ENCODE measurements at places on chromosomes 6 and 20.

DNA sequence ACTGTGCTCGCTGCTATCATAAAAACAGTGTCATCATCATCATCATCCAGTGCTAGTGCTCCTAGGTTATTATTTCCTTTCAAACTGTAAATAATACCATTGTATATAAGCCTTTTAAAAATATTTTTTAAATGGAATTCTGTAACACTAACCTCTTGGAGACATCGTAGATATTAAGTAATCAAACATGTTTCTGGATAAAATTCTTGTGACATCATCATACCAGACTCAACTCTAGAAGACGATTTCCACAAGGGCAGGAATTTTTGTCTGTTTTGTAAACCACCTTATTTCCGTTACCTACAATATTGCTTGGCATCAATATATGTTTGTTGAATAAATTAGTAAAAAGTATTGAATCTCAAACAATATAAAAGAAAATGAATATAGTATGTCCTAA lies 40.4 kb downstream of the EPB41L2 start:
- DNase-seq: no peak

DNA sequence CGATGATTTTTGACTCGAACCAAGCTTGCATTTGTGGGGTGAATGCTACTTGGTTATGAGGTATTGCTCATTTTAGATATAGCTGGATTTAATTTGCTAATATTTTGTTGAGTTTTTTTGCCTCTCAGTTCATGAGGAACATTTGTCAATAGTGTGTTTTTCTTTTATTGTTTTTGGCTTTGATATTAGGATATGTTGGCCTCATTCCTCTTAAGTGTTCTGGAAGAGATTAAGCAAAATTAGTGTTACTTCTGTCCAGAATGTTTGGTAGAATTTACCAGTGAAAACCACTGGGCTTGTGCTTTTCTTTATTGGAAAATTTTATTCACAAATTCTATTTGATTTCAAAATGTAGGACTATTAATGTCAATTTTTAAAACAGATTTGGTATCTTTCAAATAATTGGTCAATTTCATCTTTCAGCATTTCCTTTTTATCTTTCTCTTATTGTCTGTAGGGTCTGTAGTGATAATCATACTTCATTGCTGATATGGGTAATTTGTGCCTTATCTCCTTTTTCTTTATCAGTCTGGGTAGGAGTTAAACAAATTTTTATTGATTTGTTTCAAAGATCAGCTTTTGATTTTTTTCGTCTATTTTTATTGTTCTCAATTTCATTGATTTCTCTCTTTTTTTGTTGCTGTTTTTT lies 14.1 kb downstream of the AIG1 start:
- no peak for DNase-seq

- DNase-seq: no peak
These were observed 201.5 kb upstream of the ZNF217 start for GRCh38 chr20:53795170-53795569.

DNA sequence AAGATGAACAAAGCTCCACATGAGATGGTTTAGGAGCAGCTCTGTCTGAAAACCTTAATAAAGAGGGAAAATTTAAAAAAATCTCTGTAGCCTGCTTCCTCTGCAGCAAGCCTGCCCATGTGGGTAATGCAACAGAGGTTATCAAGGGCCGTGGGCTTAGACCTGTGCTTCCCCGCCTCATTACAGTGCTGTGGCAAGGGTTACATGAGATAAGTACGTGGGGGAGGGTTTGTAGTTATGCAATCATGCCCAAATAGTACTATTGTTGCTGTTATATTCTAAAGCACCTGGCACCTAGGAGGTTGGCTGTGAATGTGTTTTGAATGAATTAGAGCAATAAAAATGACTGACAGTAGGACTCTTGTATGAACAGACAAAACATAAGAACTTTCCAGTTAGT lies 68.3 kb downstream of the PKHD1 start:
- no peak for DNase-seq

GRCh38 chr6:53679446-53679933 lies 13.9 kb upstream of the KLHL31 start:
- no peak for DNase-seq

DNA sequence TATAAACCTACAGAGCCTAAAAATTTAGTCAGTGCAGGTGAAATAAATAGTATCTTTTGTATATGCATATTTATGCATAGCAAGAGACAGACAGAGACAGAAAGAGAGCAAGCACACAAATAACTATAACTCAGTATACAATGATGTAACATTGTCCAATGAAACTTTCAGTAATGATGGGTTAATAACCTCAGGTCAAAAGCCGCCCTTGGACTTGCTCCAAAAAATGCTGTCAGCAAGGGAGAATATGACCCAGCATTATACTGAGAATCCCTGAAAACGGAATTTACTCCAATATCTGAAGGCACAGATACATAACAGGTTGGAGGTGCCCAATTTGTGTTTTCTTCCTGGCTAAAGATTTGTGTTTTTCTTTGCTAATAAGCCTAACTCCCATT lies 590.6 kb upstream of the NOX3 start:
- no peak for DNase-seq

GRCh38 chr6:161130967-161131766 lies 139.6 kb downstream of the MAP3K4 start:
- DNase-seq: no peak

DNA sequence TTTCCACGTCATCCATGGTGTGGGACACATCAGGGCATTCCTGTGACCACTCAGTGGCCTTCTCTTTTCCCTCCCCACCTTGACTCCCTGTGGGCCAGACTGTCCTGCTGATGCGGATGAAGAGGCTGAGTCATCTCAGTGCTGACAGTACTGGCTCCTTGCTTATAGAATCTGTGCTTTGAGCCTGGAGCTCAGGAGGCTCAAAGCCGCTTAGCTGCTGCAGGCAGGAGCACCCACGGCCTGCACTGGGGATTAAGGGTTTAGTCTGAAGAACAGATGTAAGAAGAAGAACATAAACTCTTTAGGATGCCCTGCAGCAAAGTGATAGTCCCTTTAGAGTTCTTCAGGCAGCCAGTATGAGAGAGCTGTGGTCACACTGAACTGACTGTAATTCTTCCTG lies 642.0 kb upstream of the CHD6 start:
- DNase-seq: no peak

DNA sequence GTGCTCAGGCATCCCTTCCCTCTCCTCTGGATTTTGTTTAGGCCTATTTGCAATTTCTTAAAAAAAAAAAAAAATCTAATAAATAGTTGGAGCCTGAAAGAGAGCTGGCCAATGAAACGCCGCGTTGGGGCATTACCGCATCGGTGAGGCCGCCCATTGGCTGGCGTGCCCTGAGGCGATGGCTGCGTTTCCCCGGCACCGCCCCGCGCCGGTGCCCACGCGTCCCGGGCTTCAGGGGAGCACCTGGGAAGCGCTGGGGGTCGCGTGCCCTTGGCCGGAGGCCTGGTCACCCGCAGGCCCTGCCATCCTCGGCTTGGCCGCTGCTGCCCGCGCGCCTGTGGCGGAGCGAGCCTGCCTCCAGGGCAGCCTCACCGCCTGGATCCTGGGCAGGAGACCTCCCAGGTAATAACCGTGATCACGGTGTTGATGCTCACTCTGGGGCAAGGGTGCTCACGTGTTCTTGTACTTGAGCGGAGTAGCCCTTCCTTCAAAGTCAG lies 155.4 kb downstream of the NRN1 start:
- DNase-seq: peak; percentile 39

DNA sequence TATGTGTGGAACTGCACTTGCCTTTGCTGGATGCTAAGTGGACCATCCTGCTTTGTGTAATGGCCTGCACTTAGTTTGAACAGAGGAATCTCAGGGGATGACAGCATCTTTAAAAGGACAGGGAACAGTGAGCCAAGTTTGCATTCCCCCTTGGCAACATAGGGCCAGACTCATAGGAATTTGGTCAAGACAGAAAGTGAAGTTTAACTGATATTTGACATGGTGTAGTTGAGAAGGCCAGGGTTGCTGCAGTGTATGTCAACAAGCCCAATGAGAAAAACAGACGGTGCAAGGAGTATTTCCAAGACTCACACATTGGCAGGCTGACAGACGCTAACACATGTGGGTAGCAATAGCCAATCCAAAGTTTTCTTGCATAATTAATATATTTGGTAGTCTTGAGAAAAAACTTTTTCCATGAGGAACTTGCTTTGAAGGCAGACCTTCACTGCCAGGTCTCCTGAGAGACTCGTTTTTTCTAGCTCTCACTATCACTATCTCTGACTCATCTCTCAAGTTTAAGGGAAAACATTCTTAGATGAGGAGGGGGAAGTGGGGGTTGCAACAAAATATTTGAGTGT lies 213.8 kb downstream of the IBTK start:
- no peak for DNase-seq

- no peak for DNase-seq
These were observed 91.7 kb upstream of the PDE7B start for GRCh38 chr6:135759831-135760230.

GRCh38 chr6:38020593-38020992 lies 201.1 kb downstream of the ZFAND3 start:
- no peak for DNase-seq

DNA sequence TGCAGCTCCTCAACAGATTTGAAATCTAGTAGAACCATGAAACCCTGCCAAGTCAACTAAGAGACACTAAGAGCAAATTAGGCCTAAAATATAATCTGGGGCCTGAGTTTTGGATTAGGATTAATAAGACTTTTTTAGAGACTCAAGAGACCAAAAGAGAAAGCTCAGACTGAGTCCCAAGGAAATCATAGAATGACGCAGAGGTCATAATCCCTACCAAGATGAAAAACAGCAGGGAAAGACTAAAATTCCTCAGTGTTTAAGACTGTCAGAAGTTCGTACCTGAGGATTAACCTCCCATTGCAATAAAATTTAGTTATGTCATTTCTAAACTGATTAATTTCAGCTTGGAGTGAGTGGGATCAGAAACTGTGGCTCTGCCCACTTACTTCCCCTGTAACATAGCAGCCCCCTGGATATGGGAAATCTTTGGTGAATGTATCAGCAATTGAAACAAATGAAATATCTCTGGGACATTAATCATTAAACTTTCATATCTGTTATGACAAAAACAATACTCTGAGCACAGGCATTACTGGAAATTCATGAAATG lies 200.3 kb downstream of the EDN1 start:
- DNase-seq: no peak

DNA sequence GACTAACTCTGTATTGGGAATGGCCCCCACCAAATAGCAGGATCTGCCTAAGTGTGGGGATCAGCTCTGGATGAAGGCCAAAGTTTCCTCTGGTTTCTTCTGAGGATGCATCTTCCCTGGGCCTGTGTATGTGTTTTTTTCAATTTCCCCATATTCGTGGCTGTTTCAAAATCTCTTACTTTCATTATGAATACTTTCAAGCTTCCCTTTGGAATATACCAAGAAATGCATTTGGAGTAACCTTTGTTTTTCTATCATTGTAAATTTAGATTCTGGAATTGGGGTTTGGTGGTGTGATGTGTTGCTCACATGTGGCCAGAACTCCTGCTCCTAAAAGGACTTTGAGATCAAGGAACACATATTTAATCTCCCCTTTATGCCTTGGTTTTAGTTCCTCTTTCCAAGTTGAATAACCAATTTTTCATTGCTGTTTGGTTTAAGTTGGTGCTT lies 8.4 kb downstream of the ENTPD6 start:
- DNase-seq: no peak

DNA sequence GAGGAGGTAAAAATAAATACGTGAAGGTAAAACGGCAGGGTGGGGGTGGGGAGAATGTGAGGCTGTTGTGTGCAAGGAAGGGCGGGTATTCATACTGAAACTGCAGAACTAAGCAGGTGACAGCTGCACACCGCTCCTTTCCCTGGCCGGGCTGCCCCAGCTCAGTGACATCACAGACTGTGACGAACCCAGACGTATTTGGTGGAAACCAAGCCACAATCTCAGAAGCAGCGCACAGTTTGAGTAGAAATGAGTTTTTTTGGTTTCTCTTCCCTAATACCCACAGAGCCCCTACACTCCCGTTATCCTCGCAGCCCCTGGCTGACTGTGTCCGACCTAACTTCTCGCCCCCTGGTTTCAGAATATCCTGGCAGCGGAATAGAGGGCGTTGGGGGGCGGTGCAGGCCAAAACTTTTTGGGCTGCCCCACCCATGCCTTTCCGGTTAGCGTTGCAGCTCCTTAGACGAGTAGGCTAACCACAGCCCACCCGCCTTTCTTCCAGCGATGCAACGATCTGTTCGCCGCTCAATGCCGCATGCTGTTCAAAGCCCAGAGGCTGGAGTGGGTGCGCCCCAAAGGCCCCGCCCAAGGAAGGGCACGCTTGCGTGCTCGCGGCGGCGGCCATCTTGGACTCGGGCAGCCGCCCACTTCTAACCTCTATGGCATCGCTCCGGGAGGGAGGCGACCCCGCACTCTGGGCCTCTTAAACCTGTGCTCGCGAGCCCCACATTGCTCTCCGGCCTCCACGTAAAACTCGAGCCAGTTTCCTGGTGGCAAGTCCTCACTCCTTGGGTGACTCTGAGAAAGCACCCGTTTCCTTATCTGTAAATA lies 9.1 kb downstream of the BAK1 start:
- peak; percentile 80 for DNase-seq

DNA sequence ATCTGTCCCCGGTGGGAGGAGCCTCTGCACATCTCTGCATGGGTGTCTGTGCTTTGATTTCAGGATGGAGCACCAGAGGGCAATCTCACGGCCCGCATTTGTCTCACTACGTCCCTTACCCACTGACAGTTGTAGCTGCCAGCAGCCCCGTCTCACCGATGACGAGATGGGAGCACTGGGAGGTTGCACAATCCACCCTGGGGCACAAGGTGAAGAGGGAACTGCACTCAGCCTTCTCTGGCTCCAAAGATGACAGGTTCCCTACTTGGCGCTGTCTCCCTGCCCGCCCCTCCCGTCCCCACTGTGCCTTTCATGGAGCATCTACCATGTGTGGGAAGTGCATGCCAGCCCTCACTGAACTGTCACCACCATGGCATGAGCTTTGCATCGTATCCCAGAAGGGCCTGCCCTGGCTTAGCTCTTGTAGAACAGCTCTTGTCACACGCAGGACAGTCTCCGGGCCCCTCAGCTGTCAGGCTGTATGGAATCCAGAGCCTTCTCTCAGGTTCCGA lies 99.9 kb upstream of the PMEPA1 start:
- DNase-seq: no peak

DNA sequence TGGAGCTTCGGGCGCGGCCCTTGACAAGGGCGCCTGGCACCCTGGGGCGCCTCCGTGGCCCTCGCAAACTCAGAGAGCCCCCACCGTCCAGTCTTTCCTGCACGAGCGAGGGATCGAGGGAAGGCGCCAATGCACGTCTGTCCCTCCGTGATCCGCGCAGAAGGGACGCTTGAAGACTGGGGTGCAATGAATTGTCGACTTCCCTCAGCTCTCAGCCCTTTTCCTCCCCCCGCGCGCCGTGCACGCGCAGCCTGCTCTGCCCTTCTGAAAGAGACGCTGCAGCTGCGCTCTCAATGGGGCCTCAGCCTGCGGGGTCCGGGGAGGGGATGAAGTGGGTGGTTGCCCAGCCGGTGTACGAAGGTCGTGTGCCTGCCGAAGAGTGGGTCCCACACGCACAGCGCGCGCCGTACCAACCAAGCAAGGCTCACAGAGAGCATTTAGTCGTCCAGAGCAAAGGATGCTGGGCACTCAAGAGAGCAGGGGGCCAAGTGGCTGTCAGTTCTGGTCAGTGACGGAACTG lies 5.5 kb upstream of the SOX4 start:
- no peak for DNase-seq

- DNase-seq: no peak
These were observed 43.0 kb upstream of the HLA-E start for GRCh38 chr6:30446259-30446658.
